ENCODE measurements at places on chromosomes 5 and 9.

DNA sequence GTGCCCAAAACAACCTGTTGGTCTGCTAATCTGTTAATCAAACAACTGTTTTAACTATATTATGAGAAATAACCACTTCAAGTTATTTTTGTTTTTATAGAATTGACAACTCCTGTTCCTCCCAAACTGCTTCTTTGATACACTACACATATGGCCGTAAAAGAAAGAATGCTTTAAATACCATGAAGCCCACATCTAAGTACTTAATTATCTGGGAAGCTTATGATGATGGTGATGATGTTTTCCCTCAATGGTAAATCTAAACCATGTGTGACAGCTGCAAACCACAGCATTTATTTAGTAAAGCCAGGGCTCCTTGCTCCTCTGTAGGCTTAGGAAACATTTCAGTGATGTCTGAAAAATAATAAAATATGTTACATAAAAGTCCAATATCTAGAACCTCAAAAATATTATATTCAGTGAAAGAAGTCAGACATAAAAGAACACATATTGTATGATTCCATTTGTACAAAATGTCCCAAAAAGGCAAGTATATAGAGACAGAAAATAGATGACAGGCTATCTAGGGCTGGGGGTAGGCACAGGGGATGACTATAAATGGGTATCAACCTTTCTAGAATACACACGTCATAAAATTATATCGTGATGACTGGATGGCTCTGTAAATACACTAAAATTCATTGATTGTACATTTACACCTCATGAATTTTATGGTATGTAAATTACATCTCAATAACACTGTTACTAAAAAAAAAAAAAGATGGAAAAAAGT, 154.1 kb downstream of the EFNA5 start:
- no peak for DNase-seq

DNA sequence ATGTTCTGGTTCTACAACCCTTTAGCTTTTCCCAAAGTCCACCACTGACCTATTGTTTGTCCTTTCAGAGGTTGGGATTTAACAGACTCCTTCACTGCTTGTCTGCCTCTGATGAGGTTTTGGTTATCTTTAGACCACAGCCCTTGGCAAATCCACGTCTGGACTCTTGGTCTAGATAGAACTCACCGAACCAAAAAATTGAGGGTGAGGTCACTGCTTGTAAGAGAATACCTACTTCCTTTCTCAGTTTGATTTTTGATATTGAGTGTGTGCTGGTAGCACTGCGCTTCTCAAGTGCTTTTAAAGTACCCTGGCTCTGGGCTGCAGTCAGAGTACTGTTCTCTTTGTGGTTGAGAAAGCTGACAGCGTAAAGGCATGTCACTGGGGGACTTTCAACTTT, 61.7 kb downstream of the JMY start:
- DNase-seq = no peak

DNA sequence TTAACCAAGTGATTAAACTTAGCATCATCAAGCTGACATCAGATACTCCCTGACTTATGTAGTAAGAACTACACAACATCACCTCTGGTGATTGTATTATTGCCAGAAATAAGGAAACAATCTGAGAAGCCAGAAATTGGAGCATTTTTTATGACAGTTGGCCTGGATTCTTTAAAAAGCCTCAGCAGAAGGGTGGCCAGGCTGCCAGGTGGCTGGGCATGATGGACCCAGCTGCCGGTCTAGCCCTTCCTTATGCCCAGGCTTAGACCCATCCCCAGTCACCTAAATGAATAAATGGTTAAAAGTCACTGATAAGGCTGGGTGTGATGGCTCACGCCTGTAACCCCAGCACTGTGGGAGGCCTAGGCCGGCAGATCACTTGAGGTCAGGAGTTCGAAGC, 12.8 kb downstream of the OR1K1 start:
- no peak for DNase-seq

- no peak for DNase-seq
These were observed 204.1 kb downstream of the SEC61B start for GRCh38 chr9:99425923-99426842.

DNA sequence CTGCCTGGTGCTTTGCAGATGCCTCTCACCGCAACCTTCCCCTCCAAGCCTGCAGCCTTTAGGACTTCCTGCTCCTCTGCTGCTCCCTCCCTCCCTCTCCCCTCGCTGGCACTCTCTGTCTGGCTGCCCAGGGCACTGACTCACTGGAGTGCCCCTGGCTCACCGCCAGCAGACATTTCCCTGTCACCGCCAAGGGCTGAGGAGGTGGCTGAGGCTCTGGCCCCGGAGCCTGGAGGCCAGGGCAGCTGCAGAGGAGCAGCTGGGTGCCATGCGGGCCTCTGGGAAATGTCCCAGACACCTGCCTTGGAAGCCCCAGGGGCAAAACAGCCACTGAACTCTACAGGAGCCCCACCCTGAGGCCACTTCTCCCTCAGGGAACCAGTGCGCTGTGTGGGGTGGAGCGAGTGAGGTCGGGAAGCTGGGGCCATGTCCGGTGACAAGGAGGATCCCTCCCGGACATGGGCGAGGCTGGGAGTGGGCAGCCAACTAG, 53.4 kb downstream of the TENT4A start:
- DNase-seq = peak; percentile 9

DNA sequence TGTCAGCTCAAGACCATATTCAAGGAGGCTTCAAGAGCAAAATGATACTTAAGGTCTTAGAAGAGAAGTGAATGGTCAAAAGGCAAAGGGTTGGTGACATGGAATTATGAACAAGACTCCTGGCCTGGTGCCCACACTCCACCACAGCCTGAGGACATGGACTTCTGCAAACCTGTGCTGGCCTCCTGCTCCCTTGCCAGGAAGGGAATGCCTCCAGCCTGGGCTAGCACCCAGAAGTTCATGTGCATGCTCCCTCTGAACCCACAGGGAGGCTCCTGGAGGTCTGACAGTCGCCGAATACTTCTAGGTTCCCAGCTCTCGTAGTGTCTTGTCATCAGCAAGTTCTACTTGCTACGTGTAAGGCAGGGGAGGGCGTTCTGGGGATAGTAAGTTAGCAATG, 156.7 kb downstream of the FSTL4 start:
- DNase-seq = no peak

DNA sequence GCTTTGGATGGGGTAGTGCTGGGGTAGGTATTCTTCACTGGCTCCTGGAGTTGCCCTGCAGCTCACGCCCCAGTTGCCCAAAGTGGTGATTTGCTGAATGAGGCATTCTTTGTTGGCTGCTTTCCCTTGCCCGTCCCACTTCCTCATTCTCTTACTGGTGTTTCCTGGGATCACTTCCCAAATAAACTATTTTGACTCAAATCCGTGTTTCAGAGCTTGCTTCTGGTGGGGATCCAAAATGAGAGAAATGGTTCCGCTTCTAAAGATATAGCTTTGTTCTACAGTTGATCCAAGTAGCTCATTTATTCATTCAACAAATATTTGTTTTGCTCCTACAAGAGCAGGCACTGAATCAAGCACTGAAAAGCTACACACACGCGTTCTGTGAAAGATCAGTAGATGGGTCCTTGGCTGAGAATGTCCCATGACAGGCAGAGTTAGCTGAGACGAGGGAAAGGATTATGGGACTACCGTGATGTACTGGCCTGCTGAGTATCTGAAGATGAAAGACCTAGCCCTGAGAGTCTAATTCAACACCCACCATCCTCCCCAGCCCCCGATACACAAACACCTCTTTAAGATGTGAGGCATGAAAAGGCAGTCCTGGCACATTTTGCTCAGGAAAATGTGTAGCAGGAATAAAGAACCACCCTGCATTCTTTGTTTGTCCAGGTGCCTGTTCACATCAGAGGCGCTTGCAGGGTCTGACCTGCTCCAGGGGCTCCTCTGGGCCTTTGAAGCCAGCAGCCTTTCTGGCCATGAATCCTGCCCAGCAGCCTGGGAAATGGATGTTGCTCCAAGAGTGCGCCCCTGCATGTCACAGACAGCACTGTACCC, 143.1 kb upstream of the RANBP3L start:
- DNase-seq = no peak

All from stimulated activated CD4-positive, alpha-beta T cell treated with anti-CD3 and anti-CD28 coated beads, Interleukin-1b, Interleukin-23, amount 100 ng/mL, for 1 hour (primary cell).